ENCODE measurements at places on chromosomes 3 and 15.

DNA sequence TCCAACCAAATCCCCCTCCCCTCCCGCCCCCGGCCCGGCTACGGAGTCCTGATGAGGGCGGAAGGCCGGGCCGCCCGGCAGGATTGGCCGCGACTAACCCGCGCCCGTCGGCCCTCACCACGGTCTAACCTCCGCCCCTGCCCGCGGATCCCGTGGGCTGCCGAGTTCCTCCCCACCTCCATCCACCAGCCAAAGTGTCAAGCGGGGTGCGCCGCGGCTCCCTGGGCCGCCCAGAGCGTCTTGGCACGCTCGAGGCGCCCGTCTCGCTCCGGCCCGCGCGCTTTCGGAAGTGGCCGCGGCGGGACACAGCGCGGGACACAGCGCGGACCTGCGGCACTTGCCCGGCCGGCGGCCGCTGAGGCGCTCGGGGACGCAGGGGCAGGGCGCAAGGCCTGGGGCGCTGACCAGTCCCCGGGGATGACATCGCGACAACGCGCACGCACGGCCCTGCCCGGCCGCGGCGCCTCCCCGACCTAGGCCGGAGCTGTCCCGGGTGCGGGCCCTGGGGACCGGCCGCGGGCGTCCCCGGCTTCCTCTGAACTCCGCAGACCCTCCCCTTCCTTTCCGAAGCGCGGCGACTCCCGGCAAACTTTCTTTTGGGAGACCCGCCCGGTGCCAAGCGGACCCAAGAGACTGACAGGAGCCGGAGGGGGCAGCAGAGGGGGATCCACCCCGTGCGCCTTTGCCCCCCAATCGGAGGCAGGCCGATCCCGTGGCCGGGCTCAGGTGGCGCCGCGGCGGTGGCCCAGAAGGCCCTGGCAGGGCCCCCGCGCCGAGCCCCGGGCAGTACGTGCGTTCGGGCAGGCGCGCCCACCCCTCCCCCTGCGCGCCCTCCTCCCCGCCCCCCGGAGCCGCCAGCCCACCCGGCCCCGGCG is 112.8 kb upstream of the ICE2 start:
- DNase-seq = no peak

DNA sequence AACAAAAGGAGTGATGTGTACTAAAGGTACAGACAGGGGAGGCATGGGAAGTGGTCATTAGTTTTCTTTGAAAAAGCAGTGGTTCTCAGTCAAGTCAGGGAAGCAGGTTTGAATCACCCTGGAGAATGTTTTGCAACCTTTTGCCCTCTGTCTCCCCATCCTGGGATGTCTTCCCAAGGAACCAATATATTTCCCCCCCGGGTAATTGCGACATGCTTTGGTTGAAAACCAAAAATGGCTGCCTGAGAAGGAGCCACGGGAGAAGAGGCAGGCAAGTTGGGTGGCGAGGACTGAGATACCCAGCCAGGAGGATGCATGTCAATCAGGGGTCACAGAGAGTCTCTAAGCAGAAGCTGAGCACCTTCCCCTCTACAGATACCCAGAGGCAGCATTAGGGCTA is 20.2 kb upstream of the PPP1R2 start:
- DNase-seq = no peak

GRCh38 chr15:91593067-91593466 is 260.4 kb upstream of the SLCO3A1 start:
- DNase-seq = no peak

- no peak for DNase-seq
These were observed 16.7 kb upstream of the PPP1R2 start for GRCh38 chr3:195559723-195560409.

GRCh38 chr15:67144609-67145311 is 79.4 kb downstream of the SMAD3 start:
- DNase-seq = no peak

- DNase-seq = no peak
These were observed 81.1 kb upstream of the FLNB start for GRCh38 chr3:57927166-57927565.

DNA sequence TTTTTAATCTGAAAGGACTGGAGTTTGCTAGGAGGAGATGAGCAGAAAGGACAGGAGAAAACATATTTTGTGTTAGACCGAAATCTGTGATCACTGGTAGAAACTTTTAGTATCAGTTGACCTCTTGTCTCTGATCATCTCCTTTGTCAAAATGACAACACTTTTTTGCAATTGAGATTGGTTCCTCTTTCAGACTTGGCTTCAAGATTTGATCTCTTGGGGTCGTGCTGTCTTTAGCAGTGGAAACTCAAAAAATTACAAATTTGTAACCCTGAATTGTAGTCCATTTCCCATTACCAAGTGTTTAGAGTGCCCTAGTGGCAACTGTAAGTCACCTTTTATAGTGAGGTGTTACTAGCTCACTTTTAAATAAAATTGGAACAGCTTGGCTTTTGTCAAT is 107.4 kb downstream of the KLHL25 start:
- no peak for DNase-seq

DNA sequence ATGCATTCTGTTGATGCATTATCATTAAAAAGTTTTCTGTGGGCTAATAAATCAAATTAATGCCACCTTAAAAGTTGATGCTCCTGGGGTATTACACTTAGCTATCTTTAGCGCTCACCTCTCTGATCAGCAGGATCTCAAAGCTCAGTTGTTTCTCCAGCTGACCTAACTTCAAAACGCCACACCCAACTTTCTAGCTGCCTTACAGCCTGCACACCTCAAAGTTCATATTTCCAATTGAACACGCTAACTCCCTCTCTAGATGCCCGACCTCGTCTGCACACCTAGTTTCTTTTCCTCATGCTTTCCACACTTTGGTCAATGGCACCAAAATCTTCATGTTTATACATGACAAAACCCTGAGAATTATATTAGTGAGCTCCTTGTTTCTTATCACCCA is 98.2 kb upstream of the AGTR1 start:
- DNase-seq = no peak

GRCh38 chr15:59798605-59798917 is 109.4 kb upstream of the BNIP2 start:
- DNase-seq = no peak

GRCh38 chr3:173761161-173761560 is 363.6 kb downstream of the NLGN1 start:
- DNase-seq = no peak

- DNase-seq = no peak
These were observed 3.4 kb upstream of the RARB start for GRCh38 chr3:25424614-25425013.

GRCh38 chr3:113212150-113212843 is 940 bp downstream of the BOC start:
- DNase-seq = no peak

GRCh38 chr3:127684871-127685707 is 12.3 kb downstream of the ABTB1 start:
- no peak for DNase-seq

- no peak for DNase-seq
These were observed 14.6 kb upstream of the FGD5 start for GRCh38 chr3:14803981-14804834.

DNA sequence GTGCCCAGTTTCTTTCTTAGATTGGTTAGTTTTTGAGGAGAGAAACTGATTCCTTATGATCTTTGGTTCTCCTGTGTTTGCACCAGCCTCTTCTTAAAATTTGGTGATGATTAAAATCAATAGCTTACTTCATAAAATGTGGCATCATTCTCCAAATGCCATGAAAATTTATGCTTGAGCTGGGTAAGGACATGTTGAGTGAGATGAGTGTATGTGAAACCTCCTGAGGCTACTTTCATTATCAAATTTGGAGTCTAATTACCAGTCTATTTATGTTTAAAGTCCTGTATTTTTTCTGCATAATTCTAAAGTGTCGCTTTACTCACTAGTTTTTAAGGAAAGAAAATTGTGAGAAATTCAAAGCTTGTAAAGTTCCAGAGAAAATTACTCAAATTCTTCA is 102.1 kb downstream of the DIPK2A start:
- no peak for DNase-seq

DNA sequence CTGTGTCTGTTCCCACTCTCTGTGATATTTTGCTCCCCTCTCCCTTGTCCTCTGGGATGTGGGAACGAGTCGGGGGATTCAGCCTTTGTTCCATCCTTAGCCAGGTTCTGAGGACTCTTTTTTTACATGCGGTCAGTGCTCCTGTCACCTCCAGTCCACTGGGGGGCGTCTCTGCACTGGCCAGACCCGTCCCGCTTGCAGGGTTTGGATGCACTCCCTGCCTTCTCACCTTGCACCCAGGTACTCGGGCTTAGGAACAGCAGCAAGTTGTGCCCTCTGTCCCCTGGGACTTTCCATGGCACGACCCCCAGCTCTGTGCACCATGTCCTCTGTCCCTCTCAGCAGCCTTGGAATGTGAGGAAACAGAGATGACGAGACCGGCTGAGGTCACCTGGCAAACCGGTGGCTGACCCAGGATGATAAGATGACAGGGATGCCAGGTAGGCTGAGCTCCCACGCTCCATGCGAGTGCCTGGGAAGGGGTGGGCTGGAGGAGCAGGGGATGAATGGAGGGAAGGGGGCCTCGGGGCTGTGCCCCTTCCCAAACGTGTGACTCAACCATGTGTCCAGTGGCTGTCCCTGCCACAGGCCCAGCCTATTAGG is 27.3 kb upstream of the FGD5 start:
- DNase-seq = peak; percentile 37

- DNase-seq = no peak
These were observed 993 bp downstream of the PLCL2 start for GRCh38 chr3:16885593-16886302.

- DNase-seq = no peak
These were observed 42.3 kb upstream of the IQSEC1 start for GRCh38 chr3:13115576-13115910.

DNA sequence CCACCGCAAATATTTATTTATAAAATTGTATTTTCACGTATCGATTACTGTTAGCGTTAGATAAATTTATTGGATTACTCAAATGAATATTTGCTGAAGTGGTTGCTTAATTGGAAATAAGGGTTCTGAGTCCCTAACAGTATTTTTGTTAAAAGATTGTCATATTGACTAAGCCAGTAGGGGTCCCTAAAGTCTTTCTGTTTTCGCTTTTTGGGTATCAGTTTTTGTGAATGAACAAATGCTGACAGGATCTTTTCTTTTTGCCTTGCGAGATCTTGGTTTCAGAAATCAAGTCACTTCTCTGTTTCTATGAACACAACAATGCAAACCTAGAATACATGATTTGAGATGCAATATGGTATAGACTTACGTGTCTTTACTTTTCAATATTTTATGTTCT is 7.1 kb downstream of the RAD51 start:
- no peak for DNase-seq

DNA sequence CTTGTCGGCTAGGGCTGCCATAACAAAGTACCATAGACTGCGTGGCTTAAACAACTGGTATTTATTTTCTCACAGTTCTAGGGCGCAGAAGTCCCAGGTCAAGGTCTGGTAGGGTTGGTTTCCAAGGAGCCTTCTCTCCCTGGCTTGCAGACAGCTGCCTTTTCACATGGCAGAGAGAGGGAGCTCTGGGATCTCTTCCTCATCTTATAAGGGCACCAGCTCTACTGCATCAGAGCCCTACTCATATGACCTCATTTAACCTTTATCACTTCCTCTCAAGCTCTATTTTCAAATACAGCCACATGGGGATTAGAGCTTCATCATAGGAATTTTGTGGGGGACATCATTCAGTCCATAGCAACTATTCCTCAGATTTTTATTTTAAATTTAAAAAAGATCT is 17.6 kb upstream of the PAQR9 start:
- DNase-seq = no peak

DNA sequence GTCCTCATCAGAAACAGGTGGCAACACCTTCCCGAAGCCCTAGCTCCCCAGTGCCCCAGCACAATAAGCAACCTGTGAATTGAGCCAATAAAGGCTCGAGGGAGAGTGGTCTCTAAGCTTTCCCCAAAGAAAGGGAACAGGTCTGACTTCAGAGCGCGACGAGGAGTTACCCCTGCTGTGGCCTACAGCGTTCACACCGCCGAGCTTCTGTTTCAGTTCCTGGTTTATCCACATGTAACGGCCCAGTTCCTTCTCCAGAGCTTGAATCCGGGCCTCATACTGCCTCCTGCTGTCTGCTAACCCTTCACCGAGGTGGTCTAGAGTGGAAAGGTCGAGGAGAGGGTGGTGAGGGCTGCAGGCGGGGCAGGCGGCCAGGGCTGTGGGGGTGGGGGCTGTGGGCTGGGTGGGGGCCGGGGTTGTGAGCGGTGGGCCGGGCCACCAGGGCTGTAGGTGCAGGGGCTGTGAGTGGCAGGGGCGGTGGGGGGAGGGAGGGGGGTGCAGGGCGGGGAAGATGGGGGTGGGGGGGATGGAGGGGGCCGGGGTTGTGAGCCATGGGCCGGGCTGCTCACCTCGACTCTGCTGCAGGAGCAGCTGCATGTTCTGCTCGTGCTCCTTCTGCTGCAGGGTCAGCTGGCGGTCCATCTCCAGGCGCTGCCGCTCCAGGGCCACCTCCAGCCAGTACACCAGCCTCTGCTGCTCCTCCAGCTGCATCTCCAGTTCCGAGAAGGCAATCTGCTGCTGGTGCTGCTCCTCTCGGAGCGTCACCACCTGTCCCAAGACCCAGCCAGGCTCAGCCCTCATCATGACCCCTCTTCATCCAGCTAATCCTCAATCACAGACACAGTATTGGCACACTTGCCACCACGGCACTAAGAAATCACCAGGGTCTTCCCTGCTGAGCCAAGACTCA is 26.2 kb downstream of the KIF7 start:
- no peak for DNase-seq

DNA sequence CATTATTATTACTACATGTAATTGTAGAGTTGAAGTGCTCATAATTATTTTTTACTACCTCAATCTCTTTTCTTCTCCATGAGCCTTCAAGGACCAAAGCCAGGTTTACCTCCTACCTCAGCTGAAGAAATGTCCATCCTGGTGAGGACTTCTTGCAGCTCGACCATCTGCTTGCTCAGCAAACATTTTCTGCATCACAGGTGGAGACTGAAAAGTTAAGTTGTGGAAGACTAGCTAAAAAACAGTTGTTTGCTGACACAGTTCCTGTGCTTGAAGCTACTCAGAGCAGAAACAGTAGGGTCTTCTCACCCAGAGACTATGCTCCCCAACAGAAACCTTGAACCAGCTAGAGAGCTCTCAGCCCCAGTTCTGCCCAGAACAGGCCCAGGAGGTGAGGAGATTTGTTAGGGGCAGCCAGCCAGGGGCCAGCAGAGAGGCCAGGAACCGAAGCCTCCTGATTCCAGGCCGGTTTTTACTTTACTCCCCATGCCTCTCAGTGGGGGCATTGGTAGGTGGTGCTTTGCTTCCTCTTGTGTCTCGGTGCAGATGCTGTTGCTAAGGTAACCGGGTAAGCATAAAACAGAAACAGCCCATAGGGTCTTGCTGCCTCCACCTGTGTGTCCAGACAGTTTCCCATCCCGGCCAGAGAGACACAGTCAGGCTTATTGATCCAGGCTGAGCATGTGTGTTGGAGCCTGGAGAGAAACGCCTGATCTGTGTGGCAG is 54.9 kb downstream of the CCNL1 start:
- DNase-seq = no peak

GRCh38 chr15:85407421-85408269 is 27.2 kb downstream of the AKAP13 start:
- DNase-seq = no peak
